ENCODE measurements at places on chromosomes 11 and 22.

- DNase-seq: peak; percentile 96
Observed at GRCh38 chr11:61871158-61871597, 20.2 kb downstream of the FADS3 start.

DNA sequence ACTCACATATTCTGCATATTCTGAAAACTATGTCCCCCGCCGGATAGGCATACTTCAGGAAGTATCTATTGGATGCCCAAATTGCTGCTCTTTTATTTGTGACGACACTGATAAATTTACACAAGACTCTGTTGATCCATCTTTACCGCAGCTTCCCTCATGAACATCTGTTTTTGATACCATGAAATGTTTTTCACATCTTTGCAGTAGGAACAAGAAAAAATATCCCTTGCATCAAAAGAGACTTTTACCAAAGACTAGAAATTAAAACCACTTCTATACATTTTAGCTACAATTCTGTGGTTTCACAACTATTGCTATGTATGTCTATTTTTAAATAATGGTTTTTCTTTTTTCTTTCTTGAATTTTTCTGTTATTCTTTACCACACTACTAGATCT lies 15.3 kb downstream of the POU2AF2 start:
- DNase-seq: no peak

DNA sequence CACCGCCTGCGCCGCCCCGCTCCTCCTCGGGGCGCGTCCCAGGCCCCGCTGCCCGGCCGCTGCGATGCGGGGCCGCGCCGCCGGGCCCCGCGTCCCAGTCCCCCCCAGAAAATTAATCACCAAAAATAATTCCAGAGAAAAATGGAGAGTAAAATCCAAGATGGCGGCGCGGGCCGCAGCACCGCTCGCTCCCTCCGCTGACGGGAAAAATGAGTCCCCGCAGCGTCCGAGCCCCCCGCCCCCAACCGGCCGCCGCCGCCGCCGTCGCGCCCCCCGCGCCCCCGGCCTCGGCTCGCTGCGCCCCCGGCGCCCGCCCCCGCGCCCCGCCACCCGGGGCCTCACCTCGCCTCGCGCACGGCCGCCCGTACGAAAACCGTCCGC lies at the start of gene KMT5B:
Gene KMT5B (minus strand): TSS at position 162 of the 381 bp plus-strand sequence. CDS start 23,220 bp downstream, outside the sequence.
- DNase-seq: peak; percentile 62

DNA sequence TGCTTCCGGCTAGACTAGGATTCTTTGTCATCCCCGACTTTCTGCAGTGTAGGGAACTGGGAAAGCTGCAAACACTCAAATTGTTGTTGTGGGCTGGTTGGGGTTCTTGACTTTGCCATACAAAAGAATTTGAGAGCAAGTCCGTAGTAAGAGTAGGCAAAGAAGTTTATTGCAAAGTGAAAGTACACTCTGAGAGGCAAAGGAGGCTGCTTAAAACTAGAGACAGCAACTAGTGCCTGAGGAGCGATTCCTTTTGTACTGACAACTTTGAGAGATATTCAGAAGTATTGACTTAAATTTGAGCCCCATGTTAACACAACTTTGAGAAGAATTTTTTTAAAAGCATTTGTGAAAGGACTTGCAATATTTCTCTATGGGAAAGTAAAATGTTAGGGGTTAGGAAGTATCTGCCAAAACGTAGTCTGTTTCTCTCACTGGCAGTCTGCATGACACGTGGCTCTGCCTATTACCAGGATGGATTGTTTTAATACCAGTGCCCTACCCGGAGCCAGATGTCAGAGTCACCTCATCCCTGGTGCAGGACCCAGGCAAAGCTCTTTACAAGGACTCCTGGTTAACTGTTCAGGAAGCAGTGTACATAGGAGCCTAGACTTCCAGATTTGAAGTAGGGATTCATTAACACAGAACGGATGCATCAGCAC lies 85.0 kb upstream of the CLPB start:
- peak; percentile 48 for DNase-seq

DNA sequence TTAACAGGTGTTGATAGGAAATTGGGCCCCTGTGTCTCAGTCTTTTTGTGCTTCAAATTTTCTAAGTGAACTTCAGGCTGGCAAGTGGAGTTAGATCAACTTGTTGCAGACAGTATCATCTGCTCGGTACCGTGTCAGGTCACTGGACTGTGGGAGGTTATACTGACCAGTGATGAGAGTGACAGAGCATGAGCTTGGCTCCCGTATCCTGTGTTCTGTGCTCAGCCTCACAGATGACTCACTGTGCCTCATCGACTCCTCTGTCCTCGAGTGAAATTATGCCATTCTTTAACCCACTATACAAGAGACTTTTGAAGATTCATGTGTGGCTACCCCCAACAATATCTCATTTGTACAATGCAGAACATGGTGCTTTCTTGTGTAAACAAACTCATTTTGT lies 7.9 kb downstream of the GRAP2 start:
- DNase-seq: no peak

- DNase-seq: no peak
Observed at GRCh38 chr11:46385169-46386004, 3.9 kb downstream of the MDK start.

DNA sequence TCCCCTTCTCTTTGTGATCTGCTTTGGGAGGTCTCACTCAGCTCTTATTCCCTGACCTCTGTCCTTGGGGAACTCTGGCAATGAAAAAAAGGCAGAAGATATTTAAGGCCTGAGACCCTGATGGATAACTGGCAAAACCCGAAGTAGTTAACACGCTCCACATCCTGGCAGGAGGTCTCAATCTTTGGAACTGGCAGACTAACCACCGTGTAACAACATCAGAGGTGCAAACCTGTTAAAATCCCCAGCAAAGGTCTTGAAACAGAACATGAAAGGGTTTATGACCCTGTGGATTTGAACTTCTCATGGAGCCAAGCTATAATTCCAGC lies 160.3 kb downstream of the DBX1 start:
- DNase-seq: no peak

DNA sequence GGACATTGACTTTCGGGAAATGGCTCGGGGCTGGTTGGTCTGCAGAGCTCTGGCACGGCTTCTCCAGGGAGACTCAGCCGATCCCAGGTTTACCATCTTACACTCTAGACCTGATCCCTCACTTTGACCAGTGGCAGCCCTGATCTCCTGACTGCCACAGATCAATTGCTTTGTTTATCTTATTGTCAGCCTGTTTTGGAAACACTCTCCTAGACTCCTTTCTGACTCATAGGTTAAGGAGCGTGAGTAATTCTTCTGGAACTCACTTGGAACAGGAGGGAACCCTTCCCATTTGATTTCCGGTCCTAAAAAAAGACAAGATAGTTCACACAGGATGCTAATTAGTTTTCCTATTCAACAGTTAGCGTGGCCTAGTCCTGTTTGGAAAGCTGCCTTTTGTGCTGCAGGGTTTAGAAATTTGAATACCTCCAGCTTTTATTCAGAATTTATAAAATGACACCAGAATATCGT lies 16.0 kb upstream of the BMAL1 start:
- DNase-seq: peak; percentile 75

- peak; percentile 38 for DNase-seq
Observed at GRCh38 chr11:119774172-119774763, 45.3 kb upstream of the NECTIN1 start.

- DNase-seq: peak; percentile 58
Observed at GRCh38 chr22:46090631-46091201, 59.6 kb upstream of the PPARA start.

DNA sequence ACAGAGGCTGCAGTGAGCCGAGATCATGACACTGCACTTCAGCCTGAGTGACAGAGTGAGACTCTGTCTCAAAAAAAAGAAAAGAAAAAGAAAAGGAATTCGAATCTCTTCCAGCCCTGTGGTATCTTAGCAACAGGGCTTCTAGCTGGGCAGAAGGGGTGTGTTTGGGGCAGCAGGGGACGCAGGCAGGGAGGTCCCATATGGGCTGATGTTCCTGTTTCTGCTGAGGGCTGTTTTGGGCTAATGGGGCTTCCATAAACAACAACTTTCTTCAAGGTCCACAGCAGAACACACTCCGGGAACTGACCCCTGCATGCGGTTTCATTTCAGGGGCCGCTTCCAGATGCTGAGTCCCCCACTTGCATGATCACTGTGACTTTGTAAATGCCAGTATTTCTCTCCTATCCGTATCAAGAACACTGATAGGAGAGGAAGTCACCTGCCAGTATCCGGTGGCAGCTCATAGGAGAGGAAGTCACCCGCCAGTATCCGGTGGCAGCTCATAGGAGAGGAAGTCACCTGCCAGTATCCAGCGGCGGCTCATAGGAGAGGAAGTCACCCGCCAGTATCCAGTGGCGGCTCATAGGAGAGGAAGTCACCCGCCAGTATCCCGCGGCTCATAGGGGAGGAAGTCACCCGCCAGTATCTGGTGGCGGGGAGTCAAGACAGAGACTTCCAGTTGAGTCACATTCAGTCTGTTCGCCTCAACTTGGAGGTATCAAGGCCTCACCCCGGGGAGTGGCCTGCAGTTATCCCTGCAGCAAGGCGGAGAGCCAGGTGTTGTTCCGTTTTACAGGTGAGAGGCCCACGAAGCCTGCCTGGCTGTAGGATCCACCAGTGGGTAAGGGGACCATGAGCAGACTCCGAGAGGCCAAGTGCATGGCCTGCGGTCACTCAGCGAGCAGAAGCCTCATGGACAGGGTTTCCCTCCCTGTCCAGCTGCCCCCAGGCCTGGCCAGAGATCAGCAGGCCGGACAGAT lies 8.3 kb upstream of the FGF19 start:
- DNase-seq: no peak

DNA sequence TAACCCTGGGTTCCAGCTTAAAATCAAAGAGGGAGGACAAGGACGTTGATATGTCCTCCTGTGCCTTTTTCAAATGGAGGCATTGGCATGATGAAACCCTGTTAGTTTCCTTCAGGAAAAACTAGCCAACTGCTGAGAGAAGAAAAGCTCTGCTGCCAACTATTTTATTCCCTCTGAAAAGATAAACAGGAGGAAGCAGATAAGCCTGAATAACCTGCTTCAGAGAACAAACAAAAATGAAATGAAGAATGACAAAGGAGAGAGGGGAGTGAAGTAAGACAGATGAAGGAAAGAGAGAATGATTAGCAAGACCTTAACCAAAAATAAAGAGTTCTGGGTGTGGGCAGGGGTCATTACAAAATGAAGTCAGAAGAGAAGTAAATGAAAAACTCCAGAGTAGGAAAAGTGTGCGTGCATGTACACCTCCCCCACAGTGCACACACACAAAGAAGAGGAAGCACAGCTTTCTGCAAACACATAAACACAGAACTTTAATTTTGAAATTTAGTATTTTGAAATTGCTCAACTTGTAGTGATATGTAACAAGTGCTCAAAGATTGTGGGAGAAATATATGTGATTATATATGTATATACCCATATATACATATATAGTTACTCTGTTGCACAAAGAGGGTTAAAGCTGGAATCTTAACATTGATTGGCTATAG lies 332.2 kb downstream of the LUZP2 start:
- no peak for DNase-seq

DNA sequence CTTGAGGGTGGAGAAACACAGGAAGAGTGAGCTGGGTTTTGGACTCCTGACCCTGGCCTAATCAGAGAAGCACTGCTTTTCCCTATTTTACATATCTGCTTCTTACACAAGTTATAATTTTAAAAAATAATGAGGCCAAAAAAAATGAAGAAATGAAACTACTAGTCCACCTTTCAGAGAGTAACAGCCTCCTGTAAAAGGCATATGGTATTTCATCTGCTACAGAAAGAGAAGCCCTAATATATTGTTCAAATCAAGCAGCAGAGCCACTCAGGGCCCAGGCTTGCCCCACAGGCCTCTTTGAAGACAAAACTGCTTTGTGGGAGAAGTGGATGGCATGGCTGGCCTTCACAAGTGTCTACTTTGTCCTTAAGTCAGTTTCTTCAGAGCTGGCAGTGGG lies 10.0 kb downstream of the DIXDC1 start:
- DNase-seq: no peak

- DNase-seq: no peak
Observed at GRCh38 chr11:96061069-96061468, 137.2 kb upstream of the MTMR2 start.

Measured in AG20443 (cell line).